ENCODE measurements at places on chromosomes 7 and 10. TPM values are rescaled to one million over a fixed set of nuclear protein-coding genes. Genes with fewer than 3 reads are reported as not detected.

Gene HACD1
- total RNA-seq, result 1.9 TPM

Gene TRIM73
- 2.6 TPM for total RNA-seq

Gene VENTX
- not detected for total RNA-seq

Gene AQP1
- 0.25 TPM for total RNA-seq

Gene PDGFA
- 7.7 TPM for total RNA-seq

Gene TET1
- total RNA-seq, result 0.48 TPM

Gene PCDH15
- total RNA-seq, result not detected

- peaks cover 2% of the 10 kb centered on the region for H3K27me3 ChIP-seq
- DNase-seq, result no peak
- peaks cover 3% of the 10 kb centered on the region for H3K36me3 ChIP-seq
- H3K27ac ChIP-seq, result no peak overlapping the region
- no peaks in the 10 kb centered on the region for H3K4me1 ChIP-seq
- no peak overlapping the region for H3K4me3 ChIP-seq
Measured at GRCh38 chr7:111789870-111790269, 227.6 kb upstream of the IMMP2L start.

DNA sequence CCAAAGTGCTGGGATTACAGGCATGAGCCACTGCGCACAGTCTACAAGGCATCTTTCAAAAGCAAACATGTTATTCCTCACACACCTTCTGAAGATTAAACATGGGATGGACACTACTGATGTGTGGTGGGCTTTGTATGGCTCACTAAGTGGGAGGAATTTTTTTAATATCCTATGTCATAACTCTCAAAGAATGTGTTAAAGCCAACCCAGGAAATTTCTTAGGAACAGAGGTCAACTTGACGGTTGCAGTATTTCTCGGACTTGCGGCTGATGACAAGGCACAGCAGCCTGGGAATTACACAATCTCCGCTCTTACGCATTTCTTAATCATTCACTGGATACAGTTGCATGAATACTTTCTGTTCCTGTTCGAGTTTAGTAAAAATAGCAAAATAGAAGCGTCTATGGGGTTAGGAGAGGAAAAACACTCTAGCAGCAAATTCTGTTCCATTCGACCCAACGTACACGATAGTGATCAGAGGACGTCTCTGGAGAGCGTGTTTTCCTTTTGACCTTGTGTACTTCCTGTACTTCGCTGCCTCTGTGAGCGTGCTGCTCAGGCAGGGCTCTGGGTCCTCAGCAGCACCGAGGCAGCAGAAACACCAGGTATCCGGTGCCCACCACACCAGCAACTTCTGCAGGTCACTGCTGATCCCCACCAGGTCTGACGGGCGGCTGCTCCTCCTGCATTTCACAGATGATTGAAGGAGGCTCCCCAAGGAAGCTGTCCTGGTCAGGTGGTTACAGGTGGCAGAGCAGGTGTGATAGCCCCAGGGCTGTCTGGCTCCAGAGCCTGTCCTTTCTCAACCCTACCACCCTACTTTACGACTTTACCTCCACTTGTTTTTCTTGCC lies 26.4 kb upstream of the SRGN start:
- peak overlapping the region; percentile 19 for H3K27ac ChIP-seq
- H3K4me3 ChIP-seq, result peak overlapping the region; percentile 44
- H3K27me3 ChIP-seq, result no peaks in the 10 kb centered on the region
- no peaks in the 10 kb centered on the region for H3K36me3 ChIP-seq
- DNase-seq, result peak; percentile 41

DNA sequence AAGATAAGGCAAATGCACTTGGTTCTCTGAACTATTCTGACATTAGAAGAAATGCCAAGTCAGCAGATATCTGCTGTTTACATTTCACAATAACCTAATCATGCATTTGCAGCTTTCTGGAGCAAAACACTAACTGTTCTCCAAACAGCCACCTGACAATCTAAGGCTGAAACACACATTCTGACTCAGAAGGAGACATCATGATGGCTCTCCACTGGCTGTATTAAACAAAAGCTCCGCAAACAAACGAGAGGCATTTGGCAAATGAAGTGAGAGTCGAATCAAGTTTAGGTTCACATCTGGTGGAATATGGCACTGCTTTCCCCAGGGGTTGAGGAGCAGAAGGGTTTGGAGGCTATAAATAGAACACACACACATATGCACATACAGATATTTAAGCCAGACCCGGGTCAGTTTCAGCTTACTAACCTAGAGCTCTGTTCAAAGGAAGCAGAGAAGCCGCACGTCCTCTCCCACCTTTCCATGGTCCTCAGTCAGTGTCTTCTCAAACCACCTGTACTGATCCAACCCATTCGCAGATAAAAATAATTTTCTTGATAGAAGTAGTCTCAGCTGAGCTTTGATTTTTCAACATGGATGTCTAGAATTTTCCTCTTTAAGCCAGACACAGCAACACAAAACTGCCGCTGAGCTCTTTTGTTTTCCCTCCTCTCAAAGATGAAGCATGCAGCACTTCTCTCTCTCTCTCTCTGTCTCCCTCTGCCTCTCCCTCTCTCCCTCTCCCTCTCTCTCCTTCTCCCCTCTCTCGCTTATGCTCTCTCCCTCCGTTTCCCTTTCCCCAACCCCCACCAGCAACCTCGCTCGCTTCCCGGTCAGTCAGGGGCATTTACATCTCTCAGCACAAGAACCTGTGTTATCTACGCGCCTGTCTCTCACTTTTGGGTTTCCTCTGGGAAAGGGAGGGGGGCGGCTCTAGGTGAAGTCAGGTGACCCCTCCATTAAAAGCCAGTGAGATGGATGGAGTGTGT lies 682.8 kb downstream of the MAGI2 start:
- H3K4me3 ChIP-seq, result no peak overlapping the region
- peaks cover 1% of the 10 kb centered on the region for H3K4me1 ChIP-seq
- H3K27ac ChIP-seq, result no peak overlapping the region

GRCh38 chr10:113454341-113455061 lies 98.4 kb upstream of the HABP2 start:
- H3K36me3 ChIP-seq, result no peaks in the 10 kb centered on the region
- no peaks in the 10 kb centered on the region for H3K4me1 ChIP-seq
- no peak overlapping the region for H3K27ac ChIP-seq
- peaks cover 14% of the 10 kb centered on the region for H3K27me3 ChIP-seq
- H3K4me3 ChIP-seq, result no peak overlapping the region

Measured in activated naive CD4-positive, alpha-beta T cell treated with anti-CD3 and anti-CD28 coated beads for 36 hours (primary cell).